ENCODE measurements at places on chromosomes 2 and 18. TPM values are rescaled to one million over a fixed set of nuclear protein-coding genes. Genes with fewer than 3 reads are reported as not detected.

Gene ARHGAP25
- total RNA-seq: 0.13 TPM

Gene TMBIM1
- total RNA-seq: 119 TPM

Gene CFC1
- total RNA-seq: not detected

Gene C2orf78
- total RNA-seq: not detected

Gene FHOD3
- total RNA-seq: 2.5 TPM

Gene HOXD13
- total RNA-seq: 0.24 TPM

Gene GAREM2
- total RNA-seq: 6.3 TPM

Data from A549 treated with DMSO at 1 μM for 4 hours (cell line).